ENCODE measurements at places on chromosomes 4 and X.

DNA sequence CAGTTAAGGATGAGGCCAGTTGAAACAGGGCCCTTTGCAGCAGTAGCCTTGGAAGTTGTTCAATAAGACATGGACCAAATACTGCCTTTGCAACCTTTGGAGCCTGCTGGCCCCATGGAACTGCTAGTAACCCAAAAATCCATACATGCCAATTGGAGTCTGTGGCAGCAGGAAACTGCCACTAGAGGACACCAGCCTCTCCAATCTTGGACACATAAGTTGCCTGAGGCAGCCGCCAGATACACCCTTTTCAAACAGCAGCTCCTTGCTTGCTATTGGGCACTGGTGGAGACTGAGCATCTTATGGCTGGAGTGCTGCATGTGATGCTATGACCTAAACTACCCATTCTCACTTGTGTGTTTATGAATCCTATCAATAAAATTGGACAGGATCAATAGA lies 14.8 kb upstream of the LAP3 start:
- DNase-seq = no peak

DNA sequence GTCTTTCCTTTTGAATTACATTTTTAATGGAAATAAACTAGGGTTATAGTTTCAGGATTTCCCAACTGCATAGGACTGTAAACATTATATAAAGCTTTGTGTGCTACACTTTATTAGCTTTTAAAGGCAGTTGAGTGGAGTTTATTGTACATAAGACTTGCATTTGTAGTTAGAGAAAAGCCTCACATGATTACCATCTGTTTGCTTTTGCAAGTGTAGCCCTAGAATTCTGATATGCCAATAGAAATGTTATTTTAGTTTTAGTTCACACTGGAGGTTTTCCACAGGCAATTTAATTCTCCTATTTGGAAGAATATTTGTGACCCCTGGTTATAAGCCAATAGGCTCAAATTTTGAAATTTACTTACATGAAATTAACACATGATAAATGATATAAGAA lies 41.3 kb upstream of the ANK2 start:
- DNase-seq = no peak

GRCh38 chr4:25694466-25694865 lies 38.8 kb downstream of the SLC34A2 start:
- no peak for DNase-seq

DNA sequence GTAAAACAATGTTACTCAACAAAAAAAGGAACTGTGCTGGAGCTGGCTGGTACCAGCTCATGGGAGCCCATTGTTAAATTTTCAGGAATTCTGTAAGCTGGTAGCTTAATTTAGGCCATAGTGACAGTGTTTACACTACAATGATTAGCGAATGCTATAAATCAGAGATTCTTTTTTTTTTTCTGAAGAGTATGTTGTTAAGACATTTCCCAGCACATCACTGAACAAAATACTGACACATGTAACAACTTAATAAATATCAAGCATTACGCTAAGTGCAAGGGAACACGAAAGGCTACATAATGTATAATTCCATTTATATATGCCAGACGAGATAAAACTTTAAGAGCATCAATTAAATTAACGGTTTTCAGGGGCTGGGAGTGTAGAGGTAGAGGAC lies 4.4 kb downstream of the WDFY3 start:
- no peak for DNase-seq

DNA sequence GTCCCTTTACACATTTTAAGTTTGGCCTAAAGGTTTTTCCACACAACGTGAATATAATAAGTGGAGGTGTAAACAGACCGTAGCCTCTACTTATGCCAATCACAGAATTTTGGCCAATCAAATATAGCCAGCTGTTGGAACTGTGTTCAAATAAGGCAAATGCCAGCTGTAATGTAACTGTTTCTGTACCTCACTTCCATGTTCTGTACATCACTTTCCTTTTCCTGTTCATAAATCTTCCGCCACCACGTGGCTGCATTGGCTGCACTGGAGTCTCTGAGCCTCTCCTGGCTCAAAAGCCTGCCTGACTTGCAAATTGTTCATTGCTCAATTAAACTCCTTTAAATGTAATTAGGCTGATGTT lies 105.1 kb upstream of the SMIM31 start:
- DNase-seq = no peak

GRCh38 chr4:164192844-164193243 lies 561.1 kb upstream of the SMIM31 start:
- no peak for DNase-seq

DNA sequence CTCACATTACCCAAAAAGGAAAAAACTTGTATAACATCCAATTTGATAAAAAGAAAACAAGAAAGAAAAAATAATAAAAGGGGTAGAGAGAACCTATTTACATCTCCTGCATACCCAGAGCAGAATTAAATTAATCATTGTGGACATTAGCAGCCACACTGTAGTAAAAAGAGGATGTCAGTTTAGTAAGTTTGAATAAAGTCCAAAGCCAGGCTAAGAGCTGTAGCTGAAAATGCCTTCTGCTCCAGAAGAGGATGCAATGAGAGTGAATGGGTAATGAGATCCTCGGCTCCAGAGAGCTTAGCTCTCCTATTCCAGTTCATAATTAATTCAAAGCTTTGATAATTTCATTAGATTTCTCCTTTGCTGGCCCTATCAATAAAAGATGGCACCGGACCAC lies 78.2 kb downstream of the SLC10A7 start:
- no peak for DNase-seq

Data from immature natural killer cell (primary cell).